ENCODE measurements at places on chromosomes 5 and 9. TPM values are rescaled to one million over a fixed set of nuclear protein-coding genes. Genes with fewer than 3 reads are reported as not detected.

DNA sequence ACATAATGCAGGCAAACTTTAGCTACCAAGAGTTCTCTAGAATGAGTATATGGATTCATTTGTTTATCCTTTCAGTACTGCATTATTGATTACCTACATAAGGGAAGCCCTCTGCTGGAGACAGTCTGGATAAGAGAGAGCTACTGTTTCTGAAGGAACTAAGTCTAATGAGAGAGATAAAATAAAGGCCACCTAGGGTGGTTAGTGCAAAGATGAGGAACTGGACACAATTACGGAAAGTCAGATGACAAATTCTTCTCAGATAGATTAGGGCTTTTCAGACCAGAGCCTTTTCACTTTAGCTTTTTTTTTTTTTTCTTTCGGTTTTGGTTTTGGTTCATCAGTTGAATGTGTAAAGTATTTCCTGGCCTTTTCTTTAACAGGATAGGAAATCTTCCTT lies 31.3 kb downstream of the ISOC1 start:
- no peak overlapping the region for H3K27ac ChIP-seq
- no peak overlapping the region for H3K4me3 ChIP-seq
- no peaks in the 10 kb centered on the region for H3K36me3 ChIP-seq
- no peaks in the 10 kb centered on the region for H3K27me3 ChIP-seq

GRCh38 chr5:122151640-122152039 lies 22.3 kb downstream of the ZNF474 start:
- H3K4me1 ChIP-seq, result peaks cover 63% of the 10 kb centered on the region
- DNase-seq, result no peak
- H3K4me3 ChIP-seq, result no peak overlapping the region
- H3K36me3 ChIP-seq, result no peaks in the 10 kb centered on the region

DNA sequence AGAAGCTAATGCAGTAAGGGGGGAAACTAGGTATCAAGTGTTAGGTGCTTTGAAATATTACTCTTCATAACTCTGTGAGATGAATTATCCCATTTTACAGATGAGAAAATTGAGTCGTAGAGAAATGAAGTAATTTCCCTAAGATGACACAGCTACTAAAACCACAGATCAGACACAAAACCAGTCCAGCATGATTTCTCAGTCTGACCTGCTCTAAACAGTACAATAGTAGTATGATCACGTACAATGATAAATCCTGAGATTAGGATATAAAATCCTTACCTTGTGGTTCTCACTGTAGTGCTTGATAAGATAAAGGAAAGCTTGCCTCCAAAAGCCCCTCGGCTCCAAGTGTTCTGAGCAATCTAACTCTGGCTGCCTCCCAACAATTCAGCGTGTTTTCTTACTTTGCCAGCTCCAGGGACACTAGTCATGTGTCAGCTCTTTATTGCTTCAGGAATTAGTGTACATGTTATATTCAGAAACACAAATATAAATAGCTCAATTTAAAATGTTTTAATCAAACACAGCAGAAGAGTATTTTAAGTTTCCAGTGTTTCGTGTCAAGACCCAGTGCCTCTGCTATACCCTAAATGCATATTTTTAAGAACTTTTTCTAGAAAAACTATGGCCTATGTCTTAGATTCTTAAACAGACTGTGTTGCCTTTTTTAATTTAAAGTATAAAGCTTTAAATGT lies 243.6 kb downstream of the DENND1A start:
- H3K36me3 ChIP-seq, result no peaks in the 10 kb centered on the region
- no peak overlapping the region for H3K27ac ChIP-seq
- H3K4me1 ChIP-seq, result no peaks in the 10 kb centered on the region
- no peak for DNase-seq
- no peak overlapping the region for H3K4me3 ChIP-seq

DNA sequence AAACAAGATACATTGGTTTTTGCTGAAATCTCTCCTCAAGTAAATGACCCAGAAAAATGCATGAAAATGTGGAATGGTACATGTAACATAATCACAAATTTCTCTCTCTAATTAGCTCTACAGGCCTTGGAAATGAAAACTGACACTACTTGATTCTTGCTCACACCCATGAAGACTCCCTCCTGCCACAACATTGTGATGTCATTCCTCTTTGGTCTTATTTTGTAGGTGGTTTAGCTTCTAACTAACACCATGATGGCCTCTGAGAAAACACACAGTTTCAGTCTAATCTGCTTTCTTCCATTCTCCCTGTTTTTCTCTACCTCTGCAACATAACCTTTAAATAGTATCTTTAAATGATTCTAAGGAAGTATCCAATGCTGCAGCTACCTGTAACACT lies 78.6 kb upstream of the FAM174A start:
- no peak overlapping the region for H3K4me3 ChIP-seq
- H3K27me3 ChIP-seq, result no peaks in the 10 kb centered on the region

DNA sequence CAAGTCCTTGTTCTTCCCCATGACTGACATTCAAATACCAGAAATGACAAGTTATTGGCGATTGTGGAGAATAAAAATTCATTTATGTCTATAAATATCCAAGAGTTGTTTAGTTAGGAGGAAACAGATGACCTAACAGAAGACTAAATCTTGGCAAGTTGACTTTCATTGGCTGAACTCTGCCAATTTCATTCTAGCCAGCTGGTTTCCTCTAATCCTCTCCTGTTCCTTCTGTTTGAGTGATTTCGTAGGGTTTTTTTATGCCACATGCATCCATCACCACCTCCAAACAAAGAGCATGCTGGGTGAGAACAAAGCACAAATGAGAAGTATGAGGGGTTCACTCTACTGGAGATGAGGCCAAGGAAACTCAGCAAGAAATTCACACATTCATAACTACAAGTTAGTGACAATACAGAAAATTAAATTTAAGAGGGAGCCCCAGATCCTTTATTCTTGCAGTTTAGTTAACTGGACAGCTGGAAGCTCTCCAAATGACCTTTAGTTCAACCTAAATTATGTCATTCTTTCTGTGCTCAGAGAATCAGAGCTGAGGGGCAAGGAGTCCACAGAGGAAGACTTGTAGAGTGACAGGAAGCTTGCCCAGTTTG lies 932.0 kb downstream of the TLE4 start:
- no peak for DNase-seq
- no peaks in the 10 kb centered on the region for H3K27me3 ChIP-seq
- no peaks in the 10 kb centered on the region for H3K36me3 ChIP-seq

GRCh38 chr9:121557581-121558447 lies 58.2 kb upstream of the GGTA1 start:
- no peaks in the 10 kb centered on the region for H3K36me3 ChIP-seq
- H3K4me3 ChIP-seq, result peak overlapping the region; percentile 19
- H3K27ac ChIP-seq, result peak overlapping the region; percentile 72
- H3K4me1 ChIP-seq, result peaks cover 33% of the 10 kb centered on the region

DNA sequence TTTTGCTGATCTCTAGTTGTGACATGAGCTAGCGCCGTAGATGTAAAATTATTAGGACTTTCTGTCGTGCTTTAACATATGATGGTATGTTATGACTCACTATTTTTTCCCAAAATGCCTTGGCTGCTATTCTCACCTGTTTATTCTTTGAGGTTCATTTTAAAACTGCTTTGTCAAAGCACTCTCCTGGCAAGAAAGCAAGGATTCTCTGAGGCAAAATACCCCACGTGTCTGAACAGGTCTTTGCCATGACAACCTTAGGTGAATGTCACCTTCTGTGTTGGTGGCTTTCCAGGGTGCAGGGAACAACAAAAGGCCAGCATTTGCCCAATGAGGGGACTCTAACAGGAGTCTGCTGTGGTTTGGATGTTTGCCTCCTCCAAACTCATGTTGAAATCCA lies 30.6 kb upstream of the COL5A1 start:
- H3K36me3 ChIP-seq, result no peaks in the 10 kb centered on the region
- no peak overlapping the region for H3K27ac ChIP-seq
- H3K4me1 ChIP-seq, result peaks cover 6% of the 10 kb centered on the region
- H3K27me3 ChIP-seq, result no peaks in the 10 kb centered on the region
- H3K4me3 ChIP-seq, result no peak overlapping the region

DNA sequence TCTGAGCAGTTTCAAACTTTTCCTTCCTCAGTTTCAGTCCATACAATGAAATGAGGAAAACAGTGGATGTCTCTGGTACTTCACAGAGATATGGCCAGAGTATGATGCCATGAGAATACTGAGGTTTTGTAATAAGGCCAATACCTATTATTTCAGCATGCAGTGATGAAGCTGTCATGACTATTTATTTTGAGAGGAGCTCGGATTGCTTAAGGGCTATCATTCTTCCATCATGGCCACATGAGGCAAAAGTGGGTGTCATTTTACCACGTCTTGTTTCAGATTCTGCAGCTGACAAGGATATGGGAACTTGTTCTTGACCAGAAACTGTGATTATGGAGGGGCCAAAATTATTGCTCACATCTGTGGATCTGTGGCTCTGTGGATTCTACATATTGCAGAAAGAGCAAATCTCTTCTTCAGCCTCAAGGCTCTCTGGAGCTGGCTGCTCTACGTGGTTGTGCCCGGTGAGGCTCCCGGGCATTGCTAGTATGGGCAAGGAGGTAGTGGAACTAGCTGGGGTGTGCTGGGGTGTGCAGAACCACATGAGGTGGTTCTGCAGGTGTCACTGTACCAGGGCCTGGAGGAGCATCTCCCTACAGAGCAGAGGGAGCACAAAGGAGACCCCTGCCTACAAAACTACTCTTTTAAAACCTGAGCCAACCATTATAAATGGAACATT lies 180.3 kb downstream of the SEMA6A start:
- H3K27ac ChIP-seq, result no peak overlapping the region
- no peaks in the 10 kb centered on the region for H3K27me3 ChIP-seq
- H3K4me3 ChIP-seq, result no peak overlapping the region
- no peak for DNase-seq
- H3K4me1 ChIP-seq, result no peaks in the 10 kb centered on the region
- no peaks in the 10 kb centered on the region for H3K36me3 ChIP-seq

DNA sequence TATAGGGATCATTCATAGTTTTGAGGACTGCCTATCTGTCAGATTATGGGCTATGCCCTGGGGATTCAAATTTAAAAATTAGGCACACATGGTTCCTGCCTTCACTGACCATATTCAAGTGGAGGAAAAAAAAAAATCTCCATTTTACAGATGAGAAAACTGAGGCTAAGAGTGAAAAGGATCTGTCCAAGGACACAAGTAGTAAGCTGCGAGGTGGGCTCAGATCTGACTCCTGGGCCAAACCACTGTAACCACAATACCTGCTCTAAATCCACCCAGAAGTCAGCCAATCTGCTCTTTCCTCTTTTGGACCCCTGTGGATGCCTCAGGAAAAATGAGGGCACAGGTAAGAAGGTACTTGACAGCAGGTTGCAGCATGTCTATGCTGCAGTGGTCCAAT lies 2.8 kb upstream of the TOR1A start:
- DNase-seq, result no peak
- no peak overlapping the region for H3K27ac ChIP-seq
- H3K27me3 ChIP-seq, result no peaks in the 10 kb centered on the region

DNA sequence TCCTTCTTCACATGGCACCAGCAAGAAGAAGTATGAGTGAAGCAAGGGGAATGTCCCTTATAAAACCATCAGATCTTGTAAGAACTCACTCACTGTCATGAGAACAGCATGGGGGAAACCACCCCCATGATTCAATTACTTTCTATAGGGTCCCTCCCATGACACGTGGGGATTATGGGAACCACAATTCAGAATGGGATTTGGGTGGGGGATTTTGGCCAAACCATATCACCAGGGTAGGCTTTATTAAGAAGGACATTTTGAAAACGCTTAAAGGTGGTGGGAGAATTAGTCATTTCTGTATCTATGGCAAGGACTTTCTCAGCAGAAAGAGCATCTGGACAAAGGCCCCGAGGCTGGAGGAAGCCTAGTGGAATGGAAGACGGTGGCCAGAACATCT lies 100.2 kb upstream of the ADAMTS16 start:
- no peaks in the 10 kb centered on the region for H3K36me3 ChIP-seq
- H3K4me1 ChIP-seq, result no peaks in the 10 kb centered on the region
- no peak overlapping the region for H3K27ac ChIP-seq
- no peak for DNase-seq
- H3K27me3 ChIP-seq, result no peaks in the 10 kb centered on the region

- H3K4me3 ChIP-seq, result peak overlapping the region; percentile 83
- H3K36me3 ChIP-seq, result no peaks in the 10 kb centered on the region
- peak overlapping the region; percentile 76 for H3K27ac ChIP-seq
- no peaks in the 10 kb centered on the region for H3K27me3 ChIP-seq
- H3K4me1 ChIP-seq, result peaks cover 26% of the 10 kb centered on the region
Measured at GRCh38 chr5:119356612-119357188, 881 bp downstream of the TNFAIP8 start.

GRCh38 chr5:59810041-59810440 lies 83.5 kb downstream of the PDE4D start:
- no peaks in the 10 kb centered on the region for H3K36me3 ChIP-seq
- DNase-seq, result peak; percentile 82
- no peak overlapping the region for H3K27ac ChIP-seq
- no peaks in the 10 kb centered on the region for H3K4me1 ChIP-seq
- peak overlapping the region; percentile 45 for H3K4me3 ChIP-seq

- no peak for DNase-seq
- no peak overlapping the region for H3K27ac ChIP-seq
- H3K27me3 ChIP-seq, result no peaks in the 10 kb centered on the region
- H3K4me3 ChIP-seq, result no peak overlapping the region
- no peaks in the 10 kb centered on the region for H3K4me1 ChIP-seq
Measured at GRCh38 chr5:105817416-105817815, 1853.3 kb downstream of the EFNA5 start.

DNA sequence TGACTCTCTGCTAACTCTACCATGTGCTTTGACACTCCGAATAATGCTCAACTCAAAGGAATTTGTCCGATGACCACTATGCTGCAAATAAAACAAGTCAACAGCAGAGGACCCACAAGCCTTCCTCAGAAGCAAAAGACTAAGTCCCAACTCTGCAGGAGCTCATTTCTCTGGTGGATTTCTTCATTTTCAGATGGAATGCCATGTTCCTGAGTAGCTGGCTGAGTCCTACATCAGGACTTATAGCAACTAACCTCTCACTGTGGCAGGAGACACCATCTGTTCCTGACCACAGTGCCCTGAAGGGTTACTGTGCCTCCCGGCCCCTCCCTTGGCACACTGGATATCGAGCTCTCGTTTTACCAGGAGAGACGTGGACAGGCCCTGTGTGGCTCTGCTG lies 20.8 kb downstream of the LHFPL2 start:
- DNase-seq, result no peak
- H3K27me3 ChIP-seq, result no peaks in the 10 kb centered on the region
- peaks cover 34% of the 10 kb centered on the region for H3K36me3 ChIP-seq
- H3K4me3 ChIP-seq, result no peak overlapping the region

DNA sequence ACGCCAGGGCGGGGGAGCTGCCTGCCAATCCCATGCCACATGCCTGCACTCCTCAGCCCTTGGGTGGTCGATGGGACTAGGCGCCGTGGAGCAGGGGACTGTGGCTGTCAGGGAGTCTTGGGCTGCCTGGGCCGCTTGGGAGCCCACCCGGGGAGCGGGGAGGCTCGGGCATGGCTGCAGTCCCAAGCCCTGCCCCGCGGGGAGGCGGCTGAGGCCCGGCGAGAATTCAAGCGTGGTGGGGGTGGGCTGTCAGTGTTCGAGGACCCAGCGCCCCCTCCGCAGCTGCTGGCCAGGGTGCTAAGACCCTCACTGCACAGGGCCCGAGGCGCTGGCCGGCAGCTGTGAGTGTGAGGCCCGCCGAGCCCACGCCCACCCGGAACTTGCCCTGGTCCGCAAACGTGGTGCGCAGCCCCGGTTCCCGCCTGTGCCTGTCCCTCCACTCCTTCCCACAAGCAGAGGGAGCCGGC lies 83.2 kb upstream of the DMRTA1 start:
- no peak overlapping the region for H3K27ac ChIP-seq
- H3K36me3 ChIP-seq, result no peaks in the 10 kb centered on the region
- H3K27me3 ChIP-seq, result no peaks in the 10 kb centered on the region
- H3K4me1 ChIP-seq, result no peaks in the 10 kb centered on the region
- no peak overlapping the region for H3K4me3 ChIP-seq

FAM221B gene
- not detected for total RNA-seq

PLAA gene
- total RNA-seq, result 44.5 TPM

PCDHGA2 gene
- 2.7 TPM for total RNA-seq

TOR1B gene
- 27.5 TPM for total RNA-seq

DNAJA1 gene
- total RNA-seq, result 64.8 TPM

KIF4B gene
- not detected for total RNA-seq

LMX1B gene
- under 0.01 TPM for total RNA-seq

MEIKIN gene
- total RNA-seq, result not detected
